ENCODE measurements at places on chromosomes 6 and 20.

DNA sequence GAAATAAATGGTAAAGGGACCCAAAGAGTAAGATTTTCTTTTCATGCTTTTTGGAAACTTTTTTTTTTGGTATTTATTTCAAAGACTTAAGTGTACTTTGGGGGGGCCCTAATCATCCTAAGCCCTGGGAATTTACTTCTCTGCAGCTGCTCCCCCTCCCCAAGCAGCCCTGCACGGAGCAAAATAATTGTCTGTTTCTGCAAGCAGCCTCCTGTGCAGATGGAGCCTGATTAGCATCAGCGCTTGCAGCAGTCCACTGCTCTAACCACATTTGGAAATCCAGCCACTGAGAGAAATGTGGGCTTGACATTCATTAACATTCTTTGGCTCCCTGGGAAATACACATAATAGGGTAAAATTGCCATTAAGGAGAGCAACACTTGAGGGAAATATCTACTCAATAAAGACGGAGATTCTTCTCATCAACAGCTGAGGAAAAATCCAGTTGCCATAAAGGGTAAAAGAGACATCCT is 309.2 kb upstream of the MAP3K7 start:
- DNase-seq = no peak

- DNase-seq = peak; percentile 76
These were observed at the start of gene MRAP2 for GRCh38 chr6:84033523-84034451. Gene MRAP2 (plus strand): TSS chr6:84033772. CDS start chr6:84055319, 21,547 bp downstream.

GRCh38 chr6:110544472-110544871 is 68.1 kb upstream of the SLC22A16 start:
- DNase-seq = no peak

DNA sequence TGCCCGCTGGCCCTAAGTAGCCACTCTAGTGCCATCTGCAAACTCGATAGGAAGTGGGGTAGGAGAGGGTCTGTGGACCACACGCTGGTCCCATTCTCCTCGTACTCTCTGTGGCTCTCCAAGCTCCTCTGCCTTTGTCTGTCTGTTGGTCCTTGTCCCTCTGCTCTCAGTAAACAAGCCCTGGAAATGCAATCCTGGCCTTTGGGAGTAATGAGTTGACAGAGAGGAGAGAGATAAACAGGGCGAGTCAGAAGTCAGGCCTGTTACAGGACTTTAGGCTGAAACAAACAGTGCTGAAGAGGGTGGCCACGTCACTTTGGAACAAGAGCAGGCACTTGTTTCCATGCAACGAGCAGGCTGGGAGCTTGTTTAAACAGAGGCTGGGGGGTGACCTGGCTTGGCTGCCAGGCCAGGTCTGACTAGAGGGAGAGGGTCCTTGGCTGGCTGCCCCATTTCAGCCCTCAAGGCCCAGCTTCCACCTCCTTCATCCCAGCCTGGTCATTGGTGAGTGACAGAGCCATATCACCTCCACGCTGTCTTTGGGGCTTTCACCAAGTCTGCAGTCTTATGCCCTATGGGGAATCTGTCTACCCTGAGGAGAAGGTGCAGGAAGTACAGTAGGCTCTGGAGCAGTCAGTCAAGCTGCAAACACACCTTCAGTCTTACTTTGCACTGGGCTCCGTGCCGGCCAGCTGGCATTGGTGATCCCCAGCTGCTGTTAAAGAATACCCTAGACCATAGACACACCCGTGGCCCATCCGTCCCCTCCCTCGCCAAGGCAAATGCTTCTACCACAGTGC is 22.6 kb downstream of the FOXP4 start:
- no peak for DNase-seq

GRCh38 chr6:29641430-29642148 is 8.6 kb upstream of the GABBR1 start:
- no peak for DNase-seq

DNA sequence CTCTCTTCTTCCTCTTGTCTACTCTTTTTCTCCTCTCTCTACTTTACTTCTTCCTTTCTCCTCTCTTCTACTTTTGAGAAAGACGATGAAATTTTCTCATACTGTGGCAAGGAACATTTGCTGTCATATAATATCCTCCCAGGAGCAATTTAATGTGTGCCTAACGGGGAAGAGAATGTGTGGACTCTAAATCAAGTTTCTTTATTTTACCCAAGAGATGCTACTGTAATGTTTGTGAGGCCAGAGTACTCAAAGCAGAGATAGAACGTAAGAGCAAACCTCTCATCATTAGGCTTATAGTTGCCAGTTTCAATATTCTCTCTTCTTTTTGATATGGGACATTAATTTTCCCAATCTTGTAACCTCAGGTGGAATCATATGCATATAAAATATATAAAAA is 801.4 kb downstream of the BCKDHB start:
- no peak for DNase-seq

- DNase-seq = peak; percentile 25
These were observed 1.1 kb upstream of the SIM1 start for GRCh38 chr6:100465701-100466409.

DNA sequence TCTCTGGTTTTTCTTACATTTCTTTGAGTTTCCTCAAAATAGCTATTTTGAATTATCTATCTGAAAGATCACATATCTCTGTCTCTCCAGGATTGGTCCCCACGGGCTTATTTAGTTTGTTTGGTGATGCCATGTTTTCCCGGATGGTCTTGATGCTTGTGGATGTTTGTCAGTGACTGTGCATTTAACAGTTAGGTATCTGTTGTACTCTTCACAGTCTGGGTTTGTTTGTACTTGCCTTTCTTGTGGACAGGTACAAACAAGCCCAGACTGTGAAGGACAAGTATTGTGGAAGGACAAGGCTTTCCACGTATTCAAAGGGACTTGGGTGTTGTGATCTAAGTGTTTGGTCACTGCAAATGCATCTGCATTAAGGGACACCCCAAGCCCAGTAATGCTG is 49.9 kb upstream of the TOP1 start:
- DNase-seq = no peak

DNA sequence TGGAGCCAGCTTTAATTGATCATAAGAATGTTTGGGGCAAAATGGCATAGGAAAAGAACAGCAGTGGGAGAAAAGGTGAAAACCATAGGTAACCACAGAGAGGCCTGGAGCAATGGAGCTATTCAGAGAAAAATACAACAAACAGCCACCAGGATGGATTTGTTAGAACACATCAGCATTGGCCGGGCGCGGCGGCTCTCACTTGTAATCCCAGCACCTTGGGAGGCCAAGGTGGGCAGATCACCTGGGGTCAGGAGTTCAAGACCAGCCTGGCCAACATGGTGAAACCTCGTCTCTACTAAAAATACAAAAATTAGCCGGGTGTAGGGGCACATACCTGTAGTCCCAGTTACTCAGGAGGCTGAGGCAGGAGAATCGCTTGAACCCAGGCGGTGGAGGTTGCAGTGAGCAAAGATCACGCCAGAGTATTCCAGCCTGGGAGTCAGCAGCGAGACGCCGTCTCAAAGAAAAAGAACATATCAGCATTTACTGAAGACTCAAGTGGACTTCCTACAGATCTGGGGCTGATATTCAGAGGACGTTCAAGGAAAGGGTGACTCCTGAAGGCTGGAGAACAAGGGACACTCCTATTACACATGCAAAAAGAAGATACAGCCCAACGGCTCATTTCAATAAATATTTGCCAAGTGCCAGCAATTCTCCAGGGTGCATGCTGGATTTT is 20.2 kb downstream of the SNHG17 start:
- no peak for DNase-seq

Data from GM23338 (cell line).